ENCODE measurements at places on chromosomes 3 and 15.

GRCh38 chr3:138786788-138787271 lies 47.9 kb downstream of the PIK3CB start:
- DNase-seq = no peak

DNA sequence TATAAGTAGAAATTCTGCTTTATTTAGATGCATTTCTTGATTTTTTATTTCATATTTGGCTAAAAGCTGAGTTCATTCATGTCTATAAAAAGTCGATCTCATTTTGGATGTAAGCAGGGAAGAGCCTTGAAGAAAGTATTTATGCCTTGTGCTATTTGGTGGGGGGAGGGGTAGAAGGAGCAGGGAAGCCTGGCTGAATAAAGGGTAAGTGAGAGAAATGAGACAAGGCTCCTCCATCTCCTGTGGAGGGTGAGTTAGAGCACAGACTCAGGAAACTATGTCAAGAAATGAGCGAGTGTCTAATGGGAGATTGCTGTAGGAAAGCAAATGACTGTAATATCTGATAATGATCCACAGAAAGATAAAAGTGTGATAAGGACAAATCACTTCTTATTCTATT lies 121.8 kb upstream of the ATP11B start:
- DNase-seq = no peak

DNA sequence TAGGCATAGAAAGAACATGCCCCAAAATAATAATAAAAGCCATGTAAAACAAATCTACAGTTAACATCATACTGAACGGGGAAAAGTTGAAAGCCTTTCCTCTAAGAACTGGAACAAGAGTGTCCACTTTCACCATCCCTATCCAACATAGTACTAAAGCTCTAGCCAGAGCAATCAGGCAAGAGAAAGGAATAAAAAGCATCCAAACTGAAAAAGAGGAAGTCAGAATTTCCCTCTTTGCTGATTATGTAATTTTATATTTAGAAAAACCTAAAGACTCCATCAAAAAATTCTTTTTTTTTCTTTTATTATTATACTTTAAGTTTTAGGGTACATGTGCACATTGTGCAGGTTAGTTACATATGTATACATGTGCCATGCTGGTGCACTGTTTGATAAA lies 661.6 kb upstream of the CBLB start:
- no peak for DNase-seq

- DNase-seq = no peak
Measured at GRCh38 chr3:111392894-111393398, 149.1 kb upstream of the CD96 start.

Data from aorta (tissue), 5 donors.